Bladder microvascular endothelial cell (primary cell): ENCODE measurements at places on chromosomes 13 and 19. TPM values are rescaled to one million over a fixed set of nuclear protein-coding genes. Genes with fewer than 3 reads are reported as not detected.

The FKBP8 gene
- total RNA-seq = 142 and 161 TPM in 2 replicates

The CGB2 gene
- not detected in 2 replicates for total RNA-seq

The UNC13A gene
- total RNA-seq = 0.16 and 0.57 TPM in 2 replicates

The PLD3 gene
- 80.5 and 169 TPM in 2 replicates for total RNA-seq

The ZNF714 gene
- total RNA-seq = 4.4 and 9.6 TPM in 2 replicates

The FBXO27 gene
- 1.1 and 1.8 TPM in 2 replicates for total RNA-seq

The NLRP5 gene
- total RNA-seq = not detected in 2 replicates

The PSG5 gene
- total RNA-seq = not detected in 2 replicates

The ECSIT gene
- total RNA-seq = 25.8 and 32.9 TPM in 2 replicates

The SLC5A5 gene
- total RNA-seq = not detected in 2 replicates

The FPR1 gene
- total RNA-seq = not detected in 2 replicates
